ENCODE measurements at places on chromosomes 3 and 15.

GRCh38 chr3:79947469-79947868, 179.7 kb upstream of the ROBO1 start:
- DNase-seq = no peak

DNA sequence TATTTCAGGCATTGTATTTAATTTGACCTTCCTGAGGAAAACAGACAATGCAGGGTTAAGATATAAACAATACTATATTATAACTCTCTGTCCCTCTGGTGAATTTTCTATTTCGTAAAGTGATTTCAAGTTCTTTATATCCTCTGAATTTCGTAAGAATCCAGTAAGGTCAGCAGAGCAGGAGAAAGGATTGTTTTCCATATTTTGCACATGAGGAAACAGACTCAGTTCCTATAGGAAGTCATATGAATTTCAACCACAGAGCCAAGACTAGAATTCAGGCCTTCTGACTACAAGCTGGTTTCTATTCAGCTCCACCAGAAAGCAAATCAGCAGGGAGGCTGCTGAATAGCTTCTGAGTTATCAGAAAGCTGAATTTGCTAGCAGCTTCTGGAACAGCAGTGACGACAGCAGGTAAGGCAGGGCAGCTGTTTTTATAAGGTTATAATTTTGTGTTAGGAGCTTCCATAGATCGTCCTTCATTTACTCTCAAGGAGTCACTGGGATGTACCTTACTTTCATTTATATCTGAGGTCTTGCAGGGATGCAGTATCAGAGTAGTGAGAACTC, 11.1 kb upstream of the PLAAT1 start:
- no peak for DNase-seq

GRCh38 chr3:153679714-153680113, 441.5 kb upstream of the ARHGEF26 start:
- no peak for DNase-seq

DNA sequence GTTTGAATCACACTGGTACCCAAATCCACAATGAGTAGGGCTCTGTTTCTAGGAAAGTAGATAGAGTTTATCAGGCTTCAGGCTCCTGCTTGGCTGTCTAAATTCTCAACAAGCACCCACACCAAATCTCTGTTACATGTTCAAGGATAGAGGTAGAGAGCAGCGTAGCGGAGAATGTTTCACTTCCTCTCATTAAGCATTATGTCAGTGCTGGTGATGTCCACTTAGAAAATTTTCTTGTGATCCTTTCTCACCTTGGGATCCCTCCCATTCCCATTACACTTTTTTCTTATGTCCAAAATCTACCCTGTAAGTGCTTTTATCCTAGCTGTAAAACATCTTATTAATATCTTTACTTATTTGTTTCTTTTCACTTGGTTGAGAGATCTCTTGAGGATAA, 34.7 kb upstream of the GCSAM start:
- DNase-seq = no peak

GRCh38 chr15:89575656-89576416, 567 bp downstream of the TICRR start:
- no peak for DNase-seq

DNA sequence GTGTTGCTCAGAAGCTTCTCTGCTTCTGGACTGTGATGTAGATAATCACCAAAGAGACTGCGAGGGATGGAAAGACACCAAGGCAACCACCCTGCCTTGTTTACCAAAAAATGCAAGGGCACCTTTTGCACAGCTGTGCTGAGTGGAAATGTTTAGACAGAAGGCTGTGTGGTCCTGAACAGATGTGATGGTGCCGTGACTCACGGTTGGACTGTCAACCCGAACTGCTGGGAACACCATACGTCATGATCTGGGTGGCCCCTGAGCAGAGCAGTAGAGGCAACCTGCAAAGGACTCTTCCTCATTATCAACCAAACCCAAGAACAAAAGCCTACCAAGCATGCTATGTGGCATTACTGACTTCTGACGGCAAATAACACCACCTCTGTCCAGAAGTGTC, 61.3 kb upstream of the LPP start:
- no peak for DNase-seq

DNA sequence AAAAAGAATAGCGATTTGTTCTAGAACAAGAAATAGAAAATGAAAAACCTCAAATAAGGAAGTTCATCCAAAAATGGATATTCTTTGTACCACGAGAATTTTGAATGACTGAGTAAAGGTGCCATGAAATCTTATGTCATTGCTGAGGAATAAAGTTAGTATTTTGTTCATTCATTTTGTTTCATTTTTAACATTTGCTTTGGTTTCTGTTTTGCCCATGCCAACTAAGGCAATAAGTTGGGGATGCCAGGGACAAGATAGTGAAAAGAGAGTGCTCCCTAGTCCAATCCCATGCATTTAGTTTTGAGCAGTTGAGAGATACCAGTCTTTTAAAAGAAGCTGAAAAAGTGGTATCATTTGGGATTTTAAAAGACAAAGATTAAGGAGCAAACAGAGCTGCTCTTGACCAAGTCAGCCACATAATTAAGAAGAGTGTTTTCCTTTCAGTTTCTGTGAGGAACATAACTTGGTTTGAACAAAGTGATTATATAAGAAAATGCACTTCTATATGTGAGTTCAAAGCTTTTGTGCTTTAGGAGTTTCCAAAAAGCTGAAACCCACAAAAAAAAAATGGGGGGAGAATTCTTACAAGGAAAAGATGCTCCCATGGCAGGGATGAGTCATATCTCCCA, 201.4 kb downstream of the PLOD2 start:
- DNase-seq = no peak

- DNase-seq = no peak
These were observed 8.5 kb upstream of the PSMD6 start for GRCh38 chr3:64031540-64032508.

GRCh38 chr3:11850003-11850402, 3.3 kb upstream of the TAMM41 start:
- no peak for DNase-seq
